Activated naive CD4-positive, alpha-beta T cell (primary cell): ENCODE measurements at places on chromosomes 1 and 21.

DNA sequence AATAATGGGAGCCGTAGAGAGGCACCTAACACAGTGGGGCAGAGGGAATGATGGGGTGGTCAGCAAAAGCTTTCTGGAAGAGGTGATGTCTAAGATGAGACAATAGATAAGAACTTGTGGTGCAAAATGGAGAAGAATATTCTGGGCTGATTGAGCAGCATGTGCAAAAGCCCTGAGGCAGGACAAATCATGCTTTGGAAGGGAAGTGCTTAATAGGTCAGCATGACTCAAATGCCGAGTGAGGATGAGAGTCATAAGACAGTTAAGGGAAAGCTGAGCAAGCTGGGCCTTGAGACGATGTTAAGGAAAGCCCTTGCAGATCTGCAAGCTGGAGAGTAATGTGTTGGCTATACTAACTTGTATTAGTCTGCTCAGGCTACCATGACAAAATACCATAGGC is 37.3 kb upstream of the ASB17 start:
- DNase-seq: no peak

- no peak for DNase-seq
These were observed 144.3 kb downstream of the DMRTA2 start for GRCh38 chr1:50278961-50279360.

- no peak for DNase-seq
These were observed 15.3 kb downstream of the GABPA start for GRCh38 chr21:25750085-25750484.

DNA sequence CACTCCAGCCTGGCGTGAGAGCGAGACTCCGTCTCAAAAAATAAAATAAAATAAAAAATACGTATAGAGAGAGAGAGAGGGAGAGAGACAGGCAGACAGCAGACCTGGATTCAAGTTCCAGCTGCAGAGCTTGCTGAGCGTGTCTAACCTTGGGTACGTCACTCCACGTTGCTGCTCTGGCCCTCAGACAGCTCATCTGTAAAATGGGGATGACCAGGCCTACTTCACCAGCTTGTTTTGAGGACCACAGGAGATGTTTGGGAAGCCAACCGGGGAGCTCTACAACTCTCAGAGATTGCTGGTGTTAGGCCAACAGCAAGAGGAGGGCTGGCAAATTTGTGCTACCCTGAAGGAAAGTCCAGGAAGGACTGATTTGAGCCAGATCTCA is 499 bp upstream of the TRAF5 start:
- no peak for DNase-seq

DNA sequence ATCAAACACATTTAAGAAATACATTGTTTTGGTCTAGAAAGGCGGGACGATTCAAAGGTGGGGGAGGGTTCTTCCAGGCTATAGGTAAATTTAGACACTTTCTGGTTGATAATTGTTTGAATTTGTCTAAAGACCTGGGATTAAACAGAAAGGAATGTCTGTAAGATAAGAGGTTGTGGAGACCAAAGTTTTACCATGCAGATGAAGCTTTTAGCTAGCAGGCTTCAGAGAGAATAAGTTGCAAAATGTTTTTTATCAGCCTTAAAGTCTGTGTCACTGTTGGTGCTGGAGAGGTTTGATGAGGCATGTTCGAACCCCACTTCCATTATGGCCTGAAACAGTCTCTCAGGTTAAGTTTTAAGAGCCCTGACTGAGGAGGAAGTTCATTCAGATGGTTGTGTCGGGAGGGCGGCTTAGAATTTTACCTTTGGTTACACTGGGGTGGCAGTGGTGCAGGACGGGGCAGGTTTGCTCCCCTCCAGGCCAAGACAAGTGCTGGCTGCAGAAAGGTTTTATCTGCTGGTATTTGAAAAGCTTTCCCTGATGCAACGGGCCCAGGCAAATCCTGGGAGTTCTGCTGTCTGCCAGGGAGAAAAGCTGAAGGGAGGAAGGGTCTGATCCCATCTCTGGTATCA is 16.0 kb upstream of the SLC2A5 start:
- no peak for DNase-seq

GRCh38 chr1:35888255-35888654 is 5.2 kb downstream of the AGO1 start:
- no peak for DNase-seq

GRCh38 chr1:42952303-42953001 is 6.2 kb downstream of the SLC2A1 start:
- no peak for DNase-seq

DNA sequence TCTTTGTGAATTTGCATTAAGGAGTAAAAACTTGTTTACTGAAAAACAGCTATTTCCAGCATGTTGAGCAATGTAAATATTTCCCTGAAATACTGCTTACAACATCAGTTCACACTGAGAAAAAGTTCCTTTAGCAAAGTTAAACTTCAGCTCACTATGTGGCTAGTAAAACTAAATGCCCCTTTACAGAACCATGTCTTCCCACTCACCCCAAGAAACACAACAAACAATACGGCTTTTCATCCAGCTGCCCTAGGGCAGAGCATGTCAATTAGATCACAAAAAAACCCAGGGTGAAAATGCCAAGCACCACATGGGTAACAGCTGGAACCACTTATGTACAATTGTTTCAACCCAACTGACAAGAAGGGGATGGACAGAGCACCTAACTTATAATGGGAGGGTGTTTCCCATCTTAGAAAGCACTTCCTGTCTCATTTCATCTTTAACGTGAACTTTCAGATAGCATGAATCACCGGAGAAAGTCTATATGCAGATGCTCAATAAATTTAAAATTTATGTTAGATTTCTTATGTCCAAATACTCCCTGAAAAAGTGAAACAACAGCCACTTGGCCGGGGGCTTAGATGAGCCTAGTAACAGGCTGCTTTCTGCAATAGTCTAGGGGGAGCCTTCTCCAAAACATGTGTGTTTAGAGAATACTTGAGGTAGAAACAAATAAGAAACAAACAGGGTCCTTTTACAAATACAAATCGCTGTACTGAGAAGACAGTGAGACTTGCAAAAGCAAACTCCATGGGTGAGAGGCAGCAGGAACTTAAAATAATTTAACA is 6.6 kb downstream of the NID1 start:
- no peak for DNase-seq

- no peak for DNase-seq
These were observed 3.9 kb upstream of the IFI44 start for GRCh38 chr1:78645723-78646122.

DNA sequence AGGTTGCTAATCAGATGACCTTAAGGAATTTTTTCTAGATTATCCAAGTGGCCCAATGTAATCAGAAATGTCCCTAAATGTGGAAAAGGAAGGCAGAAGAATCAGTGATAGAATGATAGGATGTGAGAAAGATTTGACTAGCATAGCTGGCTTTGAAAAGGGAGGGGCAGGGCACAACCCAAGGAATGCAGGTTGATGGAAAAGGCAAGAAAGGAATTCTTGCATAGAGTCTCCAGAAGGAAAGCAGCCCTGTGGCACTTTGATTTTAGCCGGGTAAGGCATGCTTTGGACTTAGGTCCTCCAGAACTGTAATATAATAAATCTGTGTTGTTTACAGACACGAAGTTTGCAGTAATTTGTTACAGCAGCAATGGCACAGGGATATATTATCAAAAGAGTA is 375.7 kb upstream of the B3GALT2 start:
- no peak for DNase-seq

- no peak for DNase-seq
These were observed 31.1 kb upstream of the SLC45A3 start for GRCh38 chr1:205711105-205712048.

GRCh38 chr1:68197891-68198290 is 34.4 kb downstream of the WLS start:
- DNase-seq: no peak

DNA sequence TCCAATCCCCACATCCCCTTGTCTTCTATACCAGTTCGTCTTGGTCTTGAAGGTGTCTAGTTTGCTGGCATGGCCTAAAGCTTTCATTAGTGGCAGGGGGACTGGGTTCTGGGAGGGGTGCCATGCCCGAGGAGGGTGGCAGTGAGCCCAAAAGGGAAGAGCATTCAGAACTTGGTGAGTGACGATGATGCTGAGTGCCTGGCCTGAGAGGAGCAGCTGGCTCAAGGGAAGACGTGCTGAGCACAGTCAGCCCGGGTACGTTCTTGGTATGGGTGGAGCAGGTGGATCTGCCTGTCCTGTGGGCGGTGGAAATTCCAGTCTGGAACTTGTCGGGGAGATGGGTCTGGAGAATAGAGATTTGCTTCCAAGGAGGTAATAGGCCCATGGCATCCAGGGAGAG is 4.6 kb downstream of the FDPS start:
- DNase-seq: no peak

GRCh38 chr1:3612123-3612522 is 815 bp upstream of the MEGF6 start:
- DNase-seq: no peak

DNA sequence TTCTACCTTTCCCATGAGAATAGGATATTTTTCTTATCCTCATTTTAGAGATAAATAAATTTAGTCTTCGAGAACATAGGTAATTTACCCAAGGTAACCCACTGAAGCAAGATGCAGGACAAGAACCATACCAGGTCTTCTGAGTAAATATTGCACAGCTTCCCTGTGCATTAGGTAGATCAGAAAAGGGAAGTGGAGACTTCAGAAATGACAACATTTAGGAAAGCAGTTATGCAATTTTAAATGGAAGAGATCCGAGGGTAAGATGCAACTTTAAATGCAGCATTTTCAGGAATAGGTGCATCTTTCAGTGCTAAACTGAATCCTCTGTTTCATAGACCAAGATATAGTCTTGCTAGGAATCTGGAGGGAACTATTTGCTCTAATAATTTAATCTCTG is 206.4 kb upstream of the SGIP1 start:
- DNase-seq: no peak

- no peak for DNase-seq
These were observed 21.4 kb downstream of the SOX13 start for GRCh38 chr1:204094313-204094729.

GRCh38 chr1:186670297-186671135 is 9.7 kb downstream of the PTGS2 start:
- DNase-seq: no peak

- DNase-seq: no peak
These were observed 25.0 kb downstream of the SASS6 start for GRCh38 chr1:100107696-100108095.

- DNase-seq: no peak
These were observed 7.7 kb upstream of the ATP1A1 start for GRCh38 chr1:116365353-116365780.

DNA sequence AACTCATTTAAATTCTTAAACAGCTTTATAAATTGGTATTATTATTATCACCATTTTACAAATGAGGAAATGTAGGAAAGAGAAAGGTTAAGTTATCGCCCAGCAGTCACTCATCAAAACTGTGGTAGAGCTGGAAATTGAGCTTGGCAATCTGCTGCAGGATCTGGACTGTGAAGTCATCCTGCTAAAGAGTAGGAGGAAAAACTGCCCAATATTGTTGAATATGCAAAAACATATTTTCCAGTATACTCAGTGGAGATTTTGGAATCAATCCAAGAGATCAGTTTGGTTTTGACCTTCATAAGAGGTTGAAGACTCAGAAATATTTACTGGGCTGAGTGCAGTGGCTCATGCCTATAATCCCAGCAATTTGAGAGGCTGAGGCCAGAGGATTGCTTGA is 16.9 kb upstream of the RC3H1 start:
- DNase-seq: no peak

- no peak for DNase-seq
These were observed 30.7 kb downstream of the SDCCAG8 start for GRCh38 chr1:243286409-243287122.

GRCh38 chr1:10179406-10180091 is 30.8 kb upstream of the KIF1B start:
- DNase-seq: no peak

DNA sequence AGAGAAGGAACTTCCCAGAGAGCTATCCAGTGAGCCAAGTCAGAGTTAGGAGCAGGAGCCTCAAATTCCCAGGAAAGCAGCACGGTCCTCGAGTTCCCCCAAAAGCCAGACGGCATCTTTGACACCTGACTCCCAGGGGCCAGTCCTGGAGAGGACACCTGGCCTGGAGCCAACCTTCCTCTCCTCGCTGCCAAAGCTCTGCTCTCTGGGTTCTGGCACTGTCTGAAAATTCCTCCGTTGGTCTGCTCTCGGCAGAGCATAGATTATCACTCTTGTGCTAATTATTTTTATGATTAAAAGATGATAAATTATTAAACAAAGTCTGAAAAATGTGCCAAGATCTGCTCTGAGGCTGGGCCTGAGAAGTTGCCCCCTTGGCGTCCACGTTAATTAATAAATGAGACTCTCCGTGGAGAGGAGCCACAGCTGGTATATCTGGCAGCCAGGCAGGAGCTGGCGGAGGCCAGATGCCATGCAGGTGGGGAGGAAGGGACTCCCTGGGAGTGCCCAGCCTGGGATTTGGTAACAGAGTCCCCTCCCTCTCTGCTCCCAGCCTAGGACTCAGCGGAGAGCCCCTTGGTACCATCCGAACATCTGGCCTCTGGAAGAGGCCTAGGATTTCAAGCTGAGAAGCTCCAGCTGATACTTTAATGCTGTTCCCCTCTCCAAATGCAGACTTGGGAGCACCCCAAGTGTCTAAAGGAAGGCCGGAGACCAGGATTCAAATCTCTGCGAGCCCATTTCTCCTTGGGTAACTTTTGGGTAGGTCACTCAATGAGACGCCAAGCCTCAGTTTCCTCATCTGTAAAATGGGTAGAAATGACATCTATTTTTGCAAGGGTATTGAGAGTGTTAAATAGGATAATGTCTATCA is 163.7 kb upstream of the POU3F1 start:
- DNase-seq: no peak
